ENCODE measurements at places on chromosomes 5 and 9.

DNA sequence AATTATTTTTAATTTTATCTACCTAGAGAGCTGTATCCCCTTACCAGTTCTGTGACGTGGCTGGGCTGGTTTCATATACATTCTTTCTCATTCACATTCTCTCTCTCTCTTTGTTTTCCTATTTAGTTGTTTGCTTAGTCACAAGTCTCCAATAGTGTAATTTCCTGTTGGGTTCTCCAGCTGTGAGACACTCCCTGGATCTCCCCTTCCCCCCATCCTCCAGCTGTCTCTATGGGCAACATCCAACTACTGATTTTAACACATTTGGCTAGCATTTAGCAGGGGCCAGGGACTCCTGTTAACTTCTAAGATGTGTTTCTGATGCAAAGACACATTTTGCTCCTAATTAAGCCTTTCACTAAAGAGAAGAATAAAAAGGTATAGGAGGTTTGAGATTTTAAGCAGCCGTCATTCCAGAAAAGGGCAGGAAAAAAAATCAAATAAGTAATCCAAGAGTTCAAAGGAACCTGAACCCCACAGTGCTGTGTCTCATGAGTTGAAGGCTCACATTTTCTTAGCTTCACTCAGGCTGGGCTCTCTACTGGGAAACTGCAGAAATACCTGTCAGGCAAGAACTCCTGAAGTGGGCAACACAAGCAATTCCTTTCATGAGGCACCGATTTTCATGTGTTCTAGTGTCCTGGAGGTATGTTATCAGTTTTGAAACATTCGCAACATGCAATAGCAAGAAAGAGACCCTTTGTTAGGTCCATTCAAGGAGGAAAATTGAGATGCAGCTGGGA, 198.7 kb upstream of the C9orf72 start:
- DNase-seq, result no peak

DNA sequence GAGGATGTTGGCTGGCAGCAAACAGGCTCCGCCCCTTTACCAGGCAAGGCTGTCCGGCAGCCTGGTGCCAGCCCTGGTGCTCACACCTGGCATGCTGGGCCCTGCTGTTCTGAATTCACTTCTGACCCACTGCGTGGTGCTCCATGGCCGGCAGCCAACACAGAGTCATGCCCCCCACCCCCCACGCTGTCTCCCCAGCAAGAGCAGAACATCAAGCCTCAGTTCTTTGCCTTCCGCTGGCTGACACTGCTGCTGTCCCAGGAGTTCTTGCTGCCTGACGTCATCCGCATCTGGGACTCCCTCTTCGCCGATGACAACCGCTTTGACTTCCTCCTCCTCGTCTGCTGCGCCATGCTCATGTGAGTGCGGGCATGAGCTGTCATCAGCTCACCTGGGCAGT, 12.6 kb upstream of the ENDOG start:
- no peak for DNase-seq

DNA sequence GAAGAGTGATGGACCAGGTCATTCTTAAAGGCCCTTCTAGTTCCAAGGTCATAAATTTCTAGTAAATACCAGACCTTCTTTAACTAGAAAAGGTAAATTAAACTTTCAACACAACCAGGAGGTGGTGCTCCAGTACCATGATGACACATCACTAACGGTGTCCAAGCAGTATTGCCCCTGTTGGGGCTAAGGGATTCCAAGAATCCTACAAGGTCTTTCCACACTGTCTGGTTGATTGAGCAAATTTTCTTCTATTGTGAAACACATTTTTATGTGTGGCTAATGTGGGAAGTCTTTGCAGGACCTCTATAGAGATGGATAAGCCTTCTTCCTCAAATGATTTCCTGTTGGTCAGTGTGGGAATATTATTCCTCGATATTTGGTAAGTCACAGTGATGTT, 459.6 kb upstream of the PAPPA start:
- peak; percentile 98 for DNase-seq

DNA sequence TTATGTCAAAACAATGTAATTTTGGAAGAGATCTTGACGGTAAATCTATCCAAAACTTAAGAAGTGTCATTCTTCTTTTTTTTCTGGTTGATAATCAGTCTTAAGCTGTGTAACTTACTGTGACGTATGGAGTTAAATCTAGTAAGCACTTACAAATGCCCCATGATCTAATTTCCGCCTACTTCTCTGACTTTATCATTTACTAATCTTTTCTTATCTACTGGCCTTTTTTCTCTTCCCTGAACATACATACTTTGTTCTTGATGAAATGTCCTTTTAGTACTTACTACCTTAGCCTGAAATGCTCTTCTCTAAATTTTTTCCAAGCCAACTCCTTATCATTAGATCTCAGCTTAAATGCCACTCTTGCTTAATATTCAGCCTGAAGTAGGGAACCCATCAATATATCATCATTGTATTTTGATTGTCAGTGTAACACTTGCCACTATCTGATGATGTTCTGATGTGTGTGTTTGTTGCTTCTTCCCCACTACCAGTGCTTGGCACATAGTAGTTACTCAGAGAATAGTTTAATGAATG, 27.6 kb downstream of the AP3S1 start:
- no peak for DNase-seq

- DNase-seq, result no peak
Measured at GRCh38 chr5:119054101-119054500, 16.8 kb upstream of the DMXL1 start.

DNA sequence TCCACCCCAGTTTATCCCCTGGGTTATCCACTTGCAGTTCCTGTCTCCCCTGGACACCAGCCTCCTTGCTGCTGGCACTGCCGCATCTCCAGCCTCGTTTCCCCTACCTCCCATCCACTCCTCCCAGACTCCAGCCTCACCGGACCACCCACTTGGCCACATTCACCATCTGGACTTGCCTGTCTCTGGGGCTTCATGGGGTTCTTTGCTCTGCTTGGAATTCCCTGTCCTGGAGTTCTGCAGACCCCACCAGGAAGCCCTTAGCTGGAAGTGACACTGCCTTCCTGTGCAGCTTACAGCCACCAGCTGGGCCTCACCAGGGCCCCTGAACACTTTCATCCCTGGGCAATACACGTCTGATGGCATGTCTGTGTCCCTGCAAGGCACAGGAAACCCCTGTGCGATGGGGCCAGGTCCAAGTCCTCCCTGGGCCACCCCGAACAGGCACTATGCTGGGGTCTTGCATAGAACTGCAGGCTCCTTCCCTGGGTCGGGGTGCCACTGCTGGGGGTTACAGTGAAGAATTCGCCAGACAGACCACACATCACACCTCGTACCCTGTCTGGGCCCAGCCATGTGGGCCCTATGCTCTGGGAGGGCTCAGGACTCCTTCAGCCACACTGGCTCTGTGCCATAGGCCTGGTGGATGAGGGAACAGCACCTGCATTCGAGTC, 3.0 kb downstream of the FLT4 start:
- DNase-seq, result no peak

DNA sequence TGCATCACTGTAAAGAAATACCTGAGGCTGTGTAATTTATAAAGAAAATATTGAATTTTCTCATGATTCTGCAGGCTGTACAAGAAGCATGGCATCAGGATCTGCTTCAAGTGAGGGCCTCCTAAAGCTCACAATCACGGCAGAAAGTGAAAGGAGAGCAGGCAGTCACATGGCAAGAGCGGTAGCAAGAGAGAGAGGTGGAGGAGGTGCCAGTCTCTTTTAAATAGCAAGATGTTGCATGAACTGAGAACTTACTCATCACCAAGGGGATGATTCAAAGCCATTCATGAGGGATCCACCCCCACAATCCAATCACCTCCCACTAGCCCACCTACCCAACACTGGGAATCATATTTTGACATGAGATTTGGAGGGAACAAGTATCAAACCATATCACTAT, 184.5 kb upstream of the PAPPA start:
- DNase-seq, result peak; percentile 23

GRCh38 chr9:114729706-114730105, 47.7 kb upstream of the TEX48 start:
- DNase-seq, result no peak

Data from fibroblast of mammary gland (primary cell).